ENCODE measurements at places on chromosomes 11 and 22.

DNA sequence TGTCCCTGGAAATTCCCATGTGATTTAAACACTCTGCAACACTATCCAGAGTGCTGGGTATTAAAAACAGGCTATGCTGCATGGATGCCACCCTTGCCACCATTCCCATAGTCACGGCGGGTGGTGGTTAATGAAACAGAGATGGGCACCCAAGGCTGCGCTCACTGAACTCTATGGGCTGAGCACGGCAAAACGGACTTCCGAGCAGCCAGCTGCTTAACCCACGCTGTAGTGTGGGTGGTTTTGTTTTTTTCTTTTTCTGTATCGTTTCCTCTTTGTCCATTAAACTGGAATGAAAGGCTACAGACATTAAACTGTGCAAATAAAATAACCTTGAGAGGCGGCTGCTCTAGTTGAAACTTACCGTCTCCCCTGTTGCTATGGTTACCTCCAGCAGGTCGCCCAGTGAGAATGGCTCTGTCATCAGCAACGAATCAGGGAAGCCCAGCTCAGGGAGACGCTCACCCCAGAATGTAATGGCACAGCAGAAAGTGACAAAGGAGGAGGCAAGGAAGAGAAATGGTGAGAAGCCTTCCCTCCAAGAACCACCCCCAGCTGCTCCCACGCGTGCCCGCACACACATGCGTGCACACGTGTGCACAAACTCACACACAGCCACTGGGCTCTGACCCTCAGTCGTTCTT, 102.1 kb downstream of the C11orf91 start:
- no peak for DNase-seq

- no peak for DNase-seq
Measured at GRCh38 chr22:30214703-30215407, 31.7 kb downstream of the LIF start.

- no peak for DNase-seq
Measured at GRCh38 chr11:91966368-91966767, 258.2 kb upstream of the FAT3 start.

DNA sequence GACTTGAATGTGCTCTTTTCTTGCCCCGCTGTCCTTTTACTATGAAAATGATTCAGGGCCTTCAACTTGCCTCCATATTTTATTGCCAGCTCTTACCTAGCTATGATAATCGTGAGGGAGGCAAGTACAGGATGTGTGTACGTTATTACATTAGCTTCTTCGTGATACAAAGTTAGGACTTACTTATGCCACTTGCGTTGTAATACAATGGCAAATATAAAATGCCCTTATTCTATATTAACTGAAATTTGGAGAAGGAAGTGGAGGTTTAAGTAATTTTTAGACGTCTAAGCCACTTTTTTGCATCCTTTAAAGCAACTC, 10.8 kb upstream of the CCT8L2 start:
- no peak for DNase-seq
